ENCODE measurements at places on chromosomes 4 and X.
A peak's percentile ranks its signal among the peaks of the same experiment; 100 is the strongest.

GRCh38 chr4:8664031-8664805 lies 71.7 kb downstream of the CPZ start:
- no peak for DNase-seq

GRCh38 chr4:110198049-110198434 lies 373 bp downstream of the ELOVL6 start:
- DNase-seq: no peak

DNA sequence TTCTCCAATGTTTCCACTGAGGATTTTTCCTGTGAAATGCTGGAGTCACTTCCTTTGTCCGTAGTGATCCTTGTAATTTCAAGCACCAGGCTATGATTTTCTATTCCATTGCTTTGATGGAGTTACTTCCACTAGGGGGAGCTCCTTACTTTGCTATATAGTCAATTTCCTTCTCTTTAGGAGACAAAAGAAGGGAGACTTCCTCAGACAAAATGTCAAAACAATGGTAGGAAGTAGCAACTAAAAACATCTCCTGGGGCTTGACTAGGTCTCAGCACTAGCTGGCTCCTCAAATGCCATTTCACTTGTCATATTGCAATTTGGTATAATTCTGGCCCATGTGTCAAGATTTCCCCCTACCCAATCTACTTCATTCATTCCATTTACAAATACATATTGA lies 24.1 kb downstream of the ZCCHC12 start:
- peak; percentile 75 for DNase-seq

GRCh38 chr4:55742655-55743202 lies 76.9 kb upstream of the EXOC1L start:
- no peak for DNase-seq

GRCh38 chrX:66200855-66201795 lies 37.1 kb downstream of the HEPH start:
- no peak for DNase-seq

DNA sequence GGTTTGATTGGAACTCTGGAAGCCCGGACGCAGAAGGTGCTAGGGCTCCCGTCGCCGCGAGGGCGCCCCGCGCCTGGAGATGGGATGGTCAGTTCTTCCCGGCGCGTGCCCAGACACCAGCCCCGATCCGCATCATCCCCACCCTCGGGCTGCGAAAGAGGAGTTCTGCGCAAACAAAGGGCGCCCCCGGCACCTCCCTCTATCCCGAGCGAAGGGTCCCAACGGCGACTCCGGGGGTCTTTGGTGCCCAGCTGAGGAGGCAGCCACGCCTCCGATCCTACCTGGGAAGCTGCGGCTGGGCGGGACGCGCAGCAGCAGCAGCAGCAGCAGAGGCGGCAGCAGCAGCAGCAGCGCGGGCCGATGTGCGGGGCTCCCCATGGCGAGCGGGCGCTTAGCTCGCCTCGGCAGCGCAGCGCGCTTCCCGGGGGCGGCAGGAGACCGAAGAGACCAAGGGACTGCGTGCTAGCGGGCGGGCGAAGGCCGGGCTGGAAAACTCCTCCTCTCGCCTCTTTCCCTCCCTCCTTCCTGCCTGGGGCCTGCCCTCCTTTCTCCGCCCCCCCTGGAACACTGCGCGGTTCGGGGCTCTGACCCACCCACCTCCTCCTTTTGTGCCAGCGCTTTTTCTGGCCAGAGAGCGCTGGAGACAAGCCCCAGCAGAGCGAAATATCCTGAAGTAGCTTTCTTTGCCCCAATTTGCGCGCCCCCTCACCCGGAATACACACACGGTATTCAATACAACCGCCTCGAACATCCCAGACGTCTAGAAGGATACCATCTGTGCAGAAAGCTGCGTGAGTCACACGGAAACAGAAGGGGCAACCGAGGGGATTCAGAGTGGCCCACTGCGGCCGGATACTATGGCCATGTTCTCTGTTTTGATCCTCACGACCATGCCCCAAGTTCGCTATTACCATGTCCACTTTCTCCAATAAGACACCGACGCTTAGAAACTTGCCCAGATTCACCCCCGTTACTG lies at the start of gene SRPX:
SRPX (minus strand) TSS at position 457 of the 976 bp plus-strand sequence; CDS start at position 378, 79 bp downstream.
- DNase-seq: peak; percentile 73

DNA sequence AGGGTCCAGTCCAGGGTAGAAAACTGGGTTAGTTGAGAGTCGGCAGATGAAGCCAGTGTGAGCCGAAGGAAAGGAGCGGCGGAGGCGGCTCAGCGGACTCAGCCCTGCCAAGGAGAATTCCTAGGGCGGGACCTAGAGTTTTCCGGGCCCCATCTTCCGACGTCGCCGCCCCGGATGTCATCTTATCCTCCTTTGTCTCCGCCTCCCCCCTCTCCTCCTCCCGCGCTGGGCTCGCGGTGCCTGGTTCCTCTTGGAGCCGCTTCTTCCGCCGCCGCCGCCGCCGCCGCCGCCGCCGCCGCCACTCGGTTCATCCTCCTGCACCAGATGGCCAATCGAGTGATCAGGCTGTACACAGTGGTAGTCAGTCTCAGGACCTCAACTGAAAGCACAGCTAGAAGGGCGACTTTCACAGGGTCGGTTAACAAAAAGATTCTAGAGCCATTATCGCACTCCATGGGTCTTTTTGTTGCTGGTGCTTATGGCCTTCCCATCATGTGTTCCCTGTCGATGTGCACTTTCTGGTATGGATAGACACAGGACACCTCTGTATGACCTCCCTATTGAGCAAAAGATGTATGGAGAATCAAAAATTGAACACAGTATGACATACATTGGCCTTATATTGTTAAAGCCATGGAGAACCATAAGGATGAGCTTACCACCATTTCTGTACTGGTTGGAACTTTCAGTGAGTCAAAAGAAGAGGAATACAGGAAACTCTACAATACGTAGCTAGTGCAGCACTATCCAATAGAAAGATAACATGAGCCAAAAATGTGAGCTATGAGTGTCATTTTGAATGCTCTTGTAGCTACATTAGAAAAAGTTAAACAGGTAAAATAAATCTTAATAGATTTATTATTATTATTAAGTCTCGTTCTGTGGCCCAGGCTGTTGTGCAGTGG lies 32.4 kb upstream of the THOC2 start:
- DNase-seq: peak; percentile 95

GRCh38 chr4:115259642-115260041 lies 146.2 kb upstream of the NDST4 start:
- no peak for DNase-seq

- DNase-seq: no peak
Measured at GRCh38 chrX:97835969-97836368, 952.3 kb downstream of the RPA4 start.

DNA sequence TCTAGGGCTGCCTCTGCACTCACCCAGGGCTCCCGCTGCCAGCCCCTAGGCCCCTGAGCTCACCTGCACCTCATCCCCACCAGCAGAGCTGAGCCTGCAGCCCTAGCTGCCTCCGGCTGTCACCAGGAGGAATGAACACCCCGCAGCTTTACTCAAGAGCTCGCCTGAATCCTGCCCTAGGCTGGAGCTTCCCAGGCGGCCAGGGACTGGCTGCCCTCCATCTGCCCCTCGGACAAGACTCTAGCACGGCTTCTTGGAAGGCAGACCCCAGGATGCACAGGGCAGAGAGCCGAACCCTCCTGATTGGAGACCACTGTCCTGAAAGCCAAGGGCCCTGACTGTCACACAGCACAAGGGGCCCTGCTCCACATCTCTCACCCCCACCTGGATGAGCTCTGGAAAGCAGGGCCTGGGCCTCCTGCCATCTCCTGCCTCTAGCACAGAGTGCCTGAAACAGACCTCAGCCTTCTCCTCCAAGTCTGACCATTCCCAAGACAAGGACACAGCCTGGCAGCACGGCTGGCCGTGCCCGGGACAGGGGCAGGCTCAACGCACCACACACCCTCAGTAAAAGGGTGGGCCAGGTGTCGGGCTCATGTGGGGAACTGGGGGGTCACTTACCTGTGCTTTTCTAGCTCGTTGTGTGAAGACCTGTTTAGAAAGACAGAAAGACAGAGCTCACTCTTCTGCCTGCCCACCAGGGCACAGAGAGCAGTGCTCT lies 4.4 kb downstream of the MXD4 start:
- DNase-seq: no peak

- no peak for DNase-seq
Measured at GRCh38 chr4:127870688-127871087, 10.0 kb upstream of the PLK4 start.

- no peak for DNase-seq
Measured at GRCh38 chr4:1384675-1385372, 21.4 kb downstream of the NKX1-1 start.

DNA sequence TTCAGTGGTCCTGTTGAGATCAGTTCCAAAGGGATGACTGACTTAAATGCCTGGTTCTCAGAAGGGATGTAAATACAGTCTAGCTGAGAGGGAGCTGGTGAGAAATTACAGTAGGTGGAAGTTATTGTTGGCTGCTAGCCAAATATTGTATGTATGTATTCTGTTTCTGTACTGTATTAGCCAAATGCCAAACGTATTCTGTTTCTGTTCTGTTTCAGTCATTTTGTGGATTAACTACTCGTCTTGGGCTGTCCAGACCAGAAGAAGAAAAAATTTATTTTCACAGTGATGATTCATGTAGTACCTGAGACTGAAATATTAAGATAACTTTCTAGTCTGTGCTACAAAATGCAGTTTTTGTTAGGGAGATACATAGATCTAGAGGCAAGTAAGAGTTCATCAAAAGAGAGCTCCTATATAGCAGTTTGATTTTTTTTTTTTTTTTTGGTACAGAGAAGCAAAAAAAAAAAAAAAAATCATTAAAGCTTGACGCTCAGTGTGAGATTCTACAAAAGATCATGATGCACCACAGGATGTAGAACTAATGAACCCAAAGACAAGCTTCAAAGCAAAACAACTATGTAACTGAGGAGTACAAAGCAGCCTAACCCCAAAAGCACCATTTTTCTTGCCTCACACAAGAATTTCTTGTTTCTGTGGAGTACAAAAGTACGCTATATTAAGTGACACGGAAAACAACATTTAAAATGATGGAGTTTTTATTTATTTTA lies 54.8 kb downstream of the CASP6 start:
- DNase-seq: no peak

GRCh38 chr4:122479935-122480416 lies 23.5 kb upstream of the IL2 start:
- DNase-seq: no peak

DNA sequence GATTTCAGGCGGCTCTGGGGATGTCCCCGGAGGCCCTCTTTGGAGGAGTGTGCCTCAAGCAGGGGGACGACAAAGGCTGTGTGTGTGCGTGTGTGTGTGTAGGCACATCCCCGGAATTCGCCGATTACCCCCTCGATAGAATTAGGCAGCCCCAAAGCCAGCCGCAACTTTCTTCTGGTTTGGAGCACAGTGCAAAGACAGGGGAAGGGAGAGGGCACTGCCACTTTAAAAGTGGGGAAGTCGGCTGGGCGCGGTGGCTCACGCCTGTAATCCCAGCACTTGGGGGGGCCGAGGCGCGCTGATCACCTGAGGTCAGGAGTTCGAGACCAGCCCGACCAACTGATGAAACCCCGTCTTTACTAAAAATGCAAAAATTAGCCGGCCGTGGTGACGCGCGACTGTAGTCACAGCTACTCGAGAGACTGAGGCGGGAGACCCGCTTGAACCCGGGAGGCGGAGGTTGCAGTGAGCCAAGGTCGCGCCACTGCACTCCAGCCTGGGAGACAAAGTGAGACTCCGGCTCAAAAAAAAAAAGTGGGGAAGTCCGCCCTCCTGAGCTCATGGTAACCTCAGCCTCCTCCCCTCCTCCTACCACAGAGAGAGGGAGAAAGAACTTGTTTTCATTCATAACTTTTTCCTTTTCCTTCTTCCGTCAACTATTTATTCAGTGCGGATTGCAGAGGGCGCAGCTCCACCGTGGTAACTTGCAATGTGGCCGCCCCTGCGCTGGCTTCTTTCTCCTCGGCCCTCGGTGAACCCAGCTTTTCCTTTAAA lies 2.4 kb downstream of the SPRY1 start:
- DNase-seq: no peak

DNA sequence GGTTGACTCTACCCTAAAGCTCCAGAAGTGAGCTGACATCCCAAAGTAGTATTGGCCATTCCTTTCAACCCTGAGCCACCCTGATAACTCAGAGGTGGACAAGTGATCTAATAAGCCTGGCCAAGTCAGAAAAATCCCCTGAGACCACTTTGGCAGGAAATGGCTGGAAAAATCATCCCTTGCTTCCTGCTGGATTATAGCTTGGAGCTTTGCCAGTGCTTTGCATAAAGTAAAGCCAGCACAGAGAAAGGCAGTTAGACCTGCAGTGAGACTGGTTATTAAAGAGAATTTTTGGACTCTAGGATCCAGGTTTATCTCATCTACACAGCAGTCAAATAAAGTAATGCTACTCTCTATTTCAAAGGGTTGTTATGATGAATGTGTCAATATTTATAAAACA lies 6.4 kb downstream of the CXCL3 start:
- DNase-seq: no peak

DNA sequence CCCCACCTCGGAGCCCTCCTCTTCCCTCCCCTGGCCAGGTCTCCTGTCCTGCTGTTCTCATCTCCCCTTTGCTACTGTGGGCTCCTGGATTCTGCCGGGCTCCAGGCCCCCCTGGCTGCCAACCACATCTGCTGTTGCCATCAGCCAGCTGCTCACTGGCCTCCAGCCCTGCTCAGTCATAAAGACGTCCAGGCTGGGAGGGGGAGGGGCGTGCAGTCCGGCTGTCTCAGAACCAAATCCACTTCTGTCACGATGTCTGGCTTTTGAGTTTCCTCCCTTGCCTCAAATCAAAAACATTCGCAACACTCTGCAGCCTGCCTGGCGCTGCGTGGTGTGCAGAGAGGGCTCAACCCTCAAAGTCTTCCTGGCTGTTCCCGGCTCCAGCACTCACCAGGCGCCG lies 7.1 kb downstream of the RASL11B start:
- no peak for DNase-seq

GRCh38 chr4:47203593-47203992 lies 172.2 kb downstream of the GABRB1 start:
- no peak for DNase-seq

DNA sequence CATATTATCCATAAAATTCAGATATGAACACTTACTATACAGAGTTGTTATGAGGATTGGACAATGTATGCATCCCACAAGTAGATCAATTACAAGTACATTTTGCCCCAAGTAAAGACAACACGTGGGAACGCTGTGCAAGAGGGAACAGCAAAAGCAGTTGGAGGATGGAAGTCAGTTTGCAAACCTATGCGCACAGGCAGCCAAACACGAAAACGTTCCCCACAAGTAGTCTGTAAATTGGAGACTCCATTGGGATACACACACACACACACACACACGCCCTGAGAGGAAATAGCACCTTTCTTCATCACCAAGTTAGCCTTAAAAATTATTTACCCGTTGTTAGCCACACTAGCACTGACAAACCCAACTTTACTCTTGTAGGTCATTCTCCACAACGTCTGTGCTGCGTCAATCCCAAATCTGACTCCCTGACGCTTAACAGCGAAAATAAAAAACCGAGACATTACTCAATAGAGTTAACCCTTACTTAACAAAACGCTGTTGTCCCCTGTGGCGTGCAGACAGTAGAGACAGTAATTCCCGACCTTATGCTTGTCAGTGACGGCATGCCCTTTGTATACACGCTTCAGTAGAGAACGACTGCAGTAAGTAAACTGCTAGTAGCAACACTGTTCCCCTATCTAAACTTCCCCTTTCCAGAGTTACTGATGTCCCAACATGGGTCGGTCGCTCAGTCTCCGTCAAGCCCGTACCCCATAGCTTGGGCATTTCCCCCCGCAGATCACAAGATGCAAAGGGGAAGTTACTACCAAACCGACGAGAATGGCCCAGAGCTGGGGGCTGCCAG lies 730 bp downstream of the MANBA start:
- peak; percentile 51 for DNase-seq

GRCh38 chr4:36269101-36269500 lies 12.3 kb upstream of the DTHD1 start:
- DNase-seq: no peak
